PC-9 (cell line): ENCODE measurements at places on chromosomes 5 and 9. TPM values are rescaled to one million over a fixed set of nuclear protein-coding genes. Genes with fewer than 3 reads are reported as not detected.

The PCDHA13 gene
- not detected in 2 replicates for total RNA-seq

- no peaks in the 10 kb centered on the region for H3K36me3 ChIP-seq
- no peak overlapping the region for H3K27ac ChIP-seq
- no peaks in the 10 kb centered on the region for H3K27me3 ChIP-seq
- peaks cover 10% of the 10 kb centered on the region; the same call in 1 of the 2 replicates for H3K4me1 ChIP-seq
Measured at GRCh38 chr5:13478831-13479465, 465.5 kb downstream of the DNAH5 start.

DNA sequence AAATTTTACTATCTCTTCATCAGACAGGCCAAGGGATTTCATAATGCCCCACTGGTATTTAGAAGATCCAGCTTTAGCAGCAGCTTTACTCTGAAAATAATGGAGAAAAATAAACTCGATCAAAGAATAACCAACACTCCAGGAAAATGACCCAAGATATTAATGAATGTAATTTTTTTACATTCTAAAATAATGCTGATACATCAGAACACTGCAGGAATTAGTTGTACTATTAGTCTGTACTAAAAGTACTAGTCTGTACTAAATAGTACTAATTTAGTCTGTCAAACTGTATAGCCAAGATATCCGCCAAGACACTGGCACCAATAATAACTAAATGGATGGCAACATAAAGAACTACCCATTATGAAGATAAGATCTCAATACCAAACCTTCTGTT is 18.1 kb downstream of the LARS1 start:
- no peak overlapping the region for H3K27ac ChIP-seq
- DNase-seq: no peak
- no peaks in the 10 kb centered on the region for H3K27me3 ChIP-seq
- no peaks in the 10 kb centered on the region for H3K4me1 ChIP-seq
- no peak overlapping the region for H3K4me3 ChIP-seq
- H3K36me3 ChIP-seq: peaks cover 57% of the 10 kb centered on the region

GRCh38 chr9:120413121-120414048 is 166.6 kb downstream of the CDK5RAP2 start:
- H3K4me1 ChIP-seq: no peaks in the 10 kb centered on the region
- H3K27me3 ChIP-seq: no peaks in the 10 kb centered on the region
- DNase-seq: no peak
- H3K4me3 ChIP-seq: no peak overlapping the region
- no peak overlapping the region for H3K27ac ChIP-seq
- H3K36me3 ChIP-seq: peaks cover 9% of the 10 kb centered on the region

The GPR150 gene
- total RNA-seq: 0.17 TPM in 1 of 2 replicates, not detected in the other

DNA sequence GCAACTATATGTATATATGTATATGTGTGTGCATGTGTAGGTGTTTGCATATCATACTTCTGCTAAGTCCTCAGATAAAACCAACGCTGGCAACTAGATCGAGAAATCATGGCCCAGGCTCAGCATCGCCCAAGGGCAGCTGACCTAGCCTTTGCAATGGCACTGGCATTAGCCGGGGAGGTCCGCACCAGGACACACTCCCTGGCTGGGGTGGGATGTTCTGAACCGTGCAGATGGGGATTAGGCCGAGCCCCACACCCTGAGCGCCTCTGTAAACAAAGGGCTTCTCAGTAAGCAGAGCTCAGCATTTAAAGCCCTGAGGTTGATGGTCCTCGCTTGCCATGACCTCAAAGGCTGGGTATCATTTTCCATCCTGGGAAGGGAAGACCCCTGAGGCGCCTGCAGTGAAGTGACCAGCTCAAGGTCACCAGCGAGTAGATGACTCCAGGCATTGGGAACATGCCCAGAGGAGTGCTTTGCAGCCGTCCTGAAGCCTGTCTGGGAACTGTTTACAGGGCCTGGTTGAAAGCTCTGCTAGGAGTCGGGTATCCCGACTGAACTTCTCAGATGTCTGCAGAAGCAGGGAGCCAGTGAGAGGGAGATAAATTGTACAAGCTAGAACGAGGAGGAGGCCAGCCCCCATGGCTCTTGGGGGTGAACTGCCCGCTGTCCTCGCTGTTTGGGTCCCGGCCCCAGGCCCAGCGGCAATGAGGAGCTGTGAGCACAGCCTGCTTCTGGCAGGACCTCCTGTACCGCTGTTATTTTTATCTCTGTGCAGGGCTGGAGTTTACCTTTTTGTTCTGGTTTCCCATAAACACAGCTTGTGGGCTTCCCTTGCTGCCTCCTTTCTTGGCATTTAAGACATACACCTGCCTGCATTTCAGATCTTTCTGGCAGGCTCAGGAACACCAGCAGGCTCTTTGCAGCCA is 18.4 kb downstream of the GADD45G start:
- no peak overlapping the region for H3K27ac ChIP-seq
- no peaks in the 10 kb centered on the region for H3K4me1 ChIP-seq
- no peak for DNase-seq
- H3K4me3 ChIP-seq: no peak overlapping the region
- H3K27me3 ChIP-seq: peaks cover 91% of the 10 kb centered on the region

DNA sequence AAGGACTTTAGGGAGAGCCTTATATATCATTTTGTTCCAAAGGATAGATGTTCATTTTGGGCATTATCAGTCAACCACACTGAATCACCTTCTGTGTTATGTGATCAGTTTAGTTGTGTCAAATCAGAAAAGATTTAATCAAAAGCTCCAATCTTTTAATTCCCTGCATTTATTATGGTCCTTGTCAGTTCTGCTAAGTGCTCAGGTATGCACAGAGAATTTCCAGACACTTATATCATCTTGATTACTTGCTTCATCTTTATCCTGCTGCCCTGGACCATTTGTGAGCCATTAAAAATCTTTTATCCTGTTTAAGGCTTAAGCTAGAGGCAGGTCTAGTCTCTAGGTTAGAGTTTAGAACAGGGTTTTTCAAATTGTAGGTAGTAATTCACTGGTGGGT is 179.1 kb downstream of the CWC27 start:
- no peaks in the 10 kb centered on the region for H3K27me3 ChIP-seq
- no peaks in the 10 kb centered on the region for H3K4me1 ChIP-seq
- H3K36me3 ChIP-seq: no peaks in the 10 kb centered on the region
- no peak overlapping the region for H3K27ac ChIP-seq
- no peak overlapping the region for H3K4me3 ChIP-seq
